Esophagus squamous epithelium (tissue), 5 donors: ENCODE measurements at places on chromosomes 2 and 18. TPM values are rescaled to one million over a fixed set of nuclear protein-coding genes. Genes with fewer than 3 reads are reported as not detected.

- no peak overlapping the region for H3K27ac ChIP-seq
- no peaks in the 10 kb centered on the region for H3K36me3 ChIP-seq
- no peak for DNase-seq
- H3K4me3 ChIP-seq, result no peak overlapping the region
- no peaks in the 10 kb centered on the region for H3K27me3 ChIP-seq
Measured at GRCh38 chr18:13363359-13363758, 144.8 kb downstream of the LDLRAD4 start.

DNA sequence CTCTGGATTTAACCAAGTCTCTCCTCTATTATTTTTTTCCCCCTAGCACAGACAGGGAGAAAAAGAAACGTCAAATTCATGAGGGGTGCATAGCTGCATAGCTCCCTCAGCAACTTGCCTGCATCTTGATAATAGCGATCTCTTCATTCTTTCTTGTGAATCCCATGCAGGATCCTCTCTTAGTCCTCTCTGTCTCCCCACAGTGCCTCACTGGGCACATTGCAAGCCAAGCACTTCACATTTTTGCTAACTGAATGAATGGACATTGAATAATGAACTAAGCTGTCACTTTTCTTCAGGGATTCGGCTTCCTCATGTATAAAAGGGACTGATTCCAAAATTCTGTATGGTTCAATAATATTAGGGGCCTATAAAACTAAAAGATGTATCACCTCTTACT lies 2.9 kb upstream of the EPB41L3 start:
- peaks cover 26% of the 10 kb centered on the region for H3K4me1 ChIP-seq
- H3K27me3 ChIP-seq, result peaks cover 37% of the 10 kb centered on the region
- no peak overlapping the region for H3K27ac ChIP-seq
- DNase-seq, result no peak
- H3K4me3 ChIP-seq, result no peak overlapping the region
- H3K36me3 ChIP-seq, result no peaks in the 10 kb centered on the region

GRCh38 chr2:44200759-44201158 lies 32.1 kb downstream of the PPM1B start:
- H3K4me3 ChIP-seq, result no peak overlapping the region
- peaks cover 7% of the 10 kb centered on the region for H3K4me1 ChIP-seq
- H3K27me3 ChIP-seq, result no peaks in the 10 kb centered on the region
- H3K27ac ChIP-seq, result no peak overlapping the region
- no peaks in the 10 kb centered on the region for H3K36me3 ChIP-seq
- no peak for DNase-seq

DNA sequence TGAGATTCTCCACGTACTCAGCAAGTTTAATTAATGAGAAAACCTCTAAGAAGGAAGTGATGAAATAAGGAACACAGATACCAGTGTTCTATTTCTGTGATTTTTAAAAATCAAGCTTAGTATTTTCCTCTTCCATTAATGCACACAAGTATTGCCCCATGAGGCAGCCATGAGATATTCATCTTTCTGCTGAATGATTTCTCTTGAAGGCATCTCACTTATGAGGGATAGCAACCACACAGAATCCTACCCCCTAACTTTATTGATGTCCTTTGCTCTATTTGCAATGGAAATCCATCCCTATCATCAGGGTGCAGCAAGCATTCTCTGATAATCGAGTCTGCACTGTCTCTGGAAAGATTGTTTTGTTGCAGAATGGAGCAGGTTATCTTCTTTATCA lies 244.1 kb upstream of the NRP2 start:
- no peak for DNase-seq
- no peaks in the 10 kb centered on the region for H3K27me3 ChIP-seq
- H3K27ac ChIP-seq, result no peak overlapping the region
- no peak overlapping the region for H3K4me3 ChIP-seq
- H3K4me1 ChIP-seq, result no peaks in the 10 kb centered on the region
- no peaks in the 10 kb centered on the region for H3K36me3 ChIP-seq

DNA sequence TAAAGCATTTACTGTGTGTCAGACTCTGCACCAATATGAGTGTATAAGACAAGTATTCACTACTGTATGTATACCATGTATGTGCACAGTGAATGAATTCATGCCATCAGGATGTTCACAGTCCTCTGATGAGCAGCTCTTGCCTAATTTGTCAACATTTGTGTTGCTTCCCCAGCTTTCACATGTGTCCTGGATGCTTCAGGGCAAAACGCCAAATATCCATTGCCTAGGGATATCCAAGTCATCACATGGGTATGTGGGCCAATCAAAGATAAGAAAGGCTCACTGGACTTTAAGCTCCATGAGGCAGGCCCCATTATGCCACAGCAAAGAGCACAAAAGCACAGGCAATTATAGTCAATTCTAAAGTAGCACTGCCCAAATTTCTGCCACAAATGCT lies 134.2 kb upstream of the CHAC2 start:
- no peaks in the 10 kb centered on the region for H3K4me1 ChIP-seq
- no peaks in the 10 kb centered on the region for H3K36me3 ChIP-seq
- no peak overlapping the region for H3K4me3 ChIP-seq
- no peaks in the 10 kb centered on the region for H3K27me3 ChIP-seq
- no peak for DNase-seq
- no peak overlapping the region for H3K27ac ChIP-seq

Gene CYS1
- 0.27 TPM for total RNA-seq

Gene DUSP2
- total RNA-seq, result 1.5 TPM
